ENCODE measurements at places on chromosomes 13 and 19. TPM values are rescaled to one million over a fixed set of nuclear protein-coding genes. Genes with fewer than 3 reads are reported as not detected.
A peak's percentile ranks its signal among the peaks of the same experiment; 100 is the strongest.

GRCh38 chr19:5857203-5858081 is 6.2 kb upstream of the FUT3 start:
- no peak for DNase-seq

DNA sequence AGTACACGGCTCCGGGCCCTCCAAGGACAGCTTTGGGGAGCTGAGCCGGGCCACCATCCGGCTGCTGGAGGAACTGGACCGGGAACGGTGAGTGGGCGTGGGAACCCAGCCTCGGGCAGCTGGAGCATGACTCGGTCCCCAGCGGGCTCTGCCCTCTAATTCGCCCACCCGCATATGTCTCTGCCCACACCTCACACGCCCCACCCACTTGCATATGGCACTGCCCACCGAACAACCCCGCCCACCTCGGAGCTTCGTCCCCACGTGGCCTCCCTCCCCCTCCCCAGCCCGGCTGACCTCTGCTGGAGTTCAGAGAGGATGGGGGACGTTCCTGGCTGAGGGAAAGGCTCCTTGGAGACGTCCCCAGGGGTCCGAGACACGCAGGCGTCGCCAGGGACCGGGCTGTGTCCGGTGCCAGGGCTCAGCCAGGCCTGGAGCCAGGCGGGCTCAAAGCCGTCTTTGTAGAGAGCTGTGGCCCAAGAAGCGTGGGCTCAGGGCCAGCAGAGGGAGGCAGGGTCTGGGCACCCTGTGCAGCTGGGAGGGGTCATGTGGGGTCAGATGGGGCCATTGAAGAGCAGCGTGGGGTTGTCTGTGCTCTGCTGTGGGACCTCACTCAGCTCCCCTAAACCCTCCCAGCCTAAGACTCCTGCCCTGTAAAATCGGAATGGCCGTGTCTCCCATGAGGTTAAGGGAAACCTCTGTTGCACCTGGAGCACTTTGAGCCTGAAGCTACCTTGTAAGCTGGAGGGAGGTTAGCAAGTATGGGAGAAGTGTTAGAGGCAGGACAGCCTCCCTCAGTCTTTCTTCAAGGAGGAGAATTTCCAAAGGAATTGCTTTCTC is 3.8 kb downstream of the APC2 start:
- DNase-seq = peak; percentile 84

GRCh38 chr13:66040506-66040905 is 1189.6 kb downstream of the PCDH9 start:
- DNase-seq = no peak

- peak; percentile 35 for DNase-seq
Observed at GRCh38 chr19:5136073-5136855, 167.4 kb downstream of the KDM4B start.

- no peak for DNase-seq
Observed at GRCh38 chr13:94678845-94679244, 33.5 kb downstream of the SOX21 start.

GRCh38 chr13:28671126-28671792 is 12.3 kb downstream of the POMP start:
- DNase-seq = no peak

CDX2 gene
- 0.06 TPM for total RNA-seq

DNA sequence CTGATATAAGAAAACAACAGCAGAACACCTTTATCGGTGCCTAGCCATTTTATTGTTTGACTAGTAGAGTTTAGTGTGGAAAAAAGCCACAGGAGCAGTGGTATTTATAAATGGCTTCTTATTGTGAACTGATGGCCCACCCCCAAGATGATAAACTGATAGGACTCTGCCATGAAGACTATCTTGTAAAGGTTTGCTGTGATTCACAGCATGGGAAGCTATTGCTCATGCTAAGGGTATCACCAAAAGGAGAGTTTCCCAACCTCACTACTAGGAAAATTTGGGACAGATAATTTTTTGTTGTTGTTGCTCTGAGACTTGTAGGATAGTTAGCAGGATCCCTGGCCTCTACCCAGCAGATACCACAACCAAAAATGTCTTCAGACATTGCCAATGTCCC is 12.0 kb upstream of the SLC7A1 start:
- no peak for DNase-seq

DNA sequence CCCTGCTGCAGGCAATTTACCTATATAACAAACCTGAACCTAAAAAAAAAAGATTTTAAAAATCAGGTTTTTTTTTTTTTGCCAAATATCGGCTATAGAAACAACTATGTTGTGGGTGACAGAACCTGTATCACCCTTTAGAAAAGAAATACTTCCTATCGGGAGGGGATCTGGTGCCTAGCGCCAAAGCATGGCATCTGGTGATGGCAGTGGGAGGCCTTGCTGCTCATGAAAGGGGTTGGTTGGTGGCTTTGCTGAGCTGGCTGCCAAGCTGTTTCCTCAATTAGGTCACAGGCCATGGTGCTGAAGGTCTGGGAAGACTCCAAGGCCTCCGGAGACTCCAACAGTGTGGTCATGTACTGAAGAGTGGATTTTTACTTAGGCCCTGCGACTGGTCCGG is 328.5 kb downstream of the KLF5 start:
- DNase-seq = no peak

DNA sequence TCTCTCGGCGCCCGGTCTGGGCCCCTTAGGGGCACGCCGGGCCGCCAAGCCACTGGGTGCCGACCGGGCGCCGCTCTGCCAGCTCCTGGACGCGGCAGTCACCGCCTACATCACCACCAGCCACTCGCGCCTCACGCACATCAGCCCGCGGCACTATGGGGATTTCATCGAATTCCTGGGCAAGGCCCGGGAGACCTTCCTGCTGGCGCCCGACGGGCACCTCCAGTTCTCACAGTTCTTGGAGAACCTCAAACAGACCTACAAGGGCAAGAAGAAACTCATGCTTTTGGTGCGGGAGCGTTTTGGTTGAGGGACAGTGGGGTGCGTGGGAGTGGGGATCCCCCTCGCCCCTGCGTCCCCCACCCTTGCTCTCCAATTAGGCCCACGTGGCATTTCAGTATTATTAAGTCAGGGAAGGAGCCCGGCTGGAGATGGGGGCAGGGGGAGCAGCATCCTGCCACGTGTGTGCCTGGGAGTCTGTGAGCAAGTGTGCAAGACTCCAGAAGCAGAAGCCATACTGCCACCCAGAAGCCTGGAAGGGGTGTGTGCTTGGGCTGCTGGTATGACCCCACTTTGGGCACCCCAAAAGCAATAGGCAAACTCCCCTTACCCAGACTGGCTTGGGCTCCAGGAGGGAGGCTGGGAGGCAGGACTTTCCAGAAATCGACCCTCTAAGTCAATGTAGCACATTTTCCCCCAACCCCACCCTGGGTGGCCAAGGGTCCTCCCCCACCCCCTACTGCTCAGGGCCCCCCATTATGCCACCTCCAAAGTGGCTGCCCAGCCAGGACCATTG is 35.7 kb downstream of the ZSWIM4 start:
- DNase-seq = no peak

GRCh38 chr19:1220477-1220930 is 14.9 kb downstream of the STK11 start:
- DNase-seq = no peak

ZNF549 gene
- total RNA-seq = 12.8 TPM

- no peak for DNase-seq
Observed at GRCh38 chr19:51372649-51373504, at the start of gene NKG7. Gene NKG7 (minus strand): TSS chr19:51372654. CDS start chr19:51372535, 119 bp downstream.

GRCh38 chr13:98795220-98795619 is 42.7 kb upstream of the SLC15A1 start:
- no peak for DNase-seq

SIGLEC14 gene
- total RNA-seq = 5.7 TPM

- no peak for DNase-seq
Observed at GRCh38 chr19:11446652-11447301, 11.3 kb downstream of the PRKCSH start.

DNA sequence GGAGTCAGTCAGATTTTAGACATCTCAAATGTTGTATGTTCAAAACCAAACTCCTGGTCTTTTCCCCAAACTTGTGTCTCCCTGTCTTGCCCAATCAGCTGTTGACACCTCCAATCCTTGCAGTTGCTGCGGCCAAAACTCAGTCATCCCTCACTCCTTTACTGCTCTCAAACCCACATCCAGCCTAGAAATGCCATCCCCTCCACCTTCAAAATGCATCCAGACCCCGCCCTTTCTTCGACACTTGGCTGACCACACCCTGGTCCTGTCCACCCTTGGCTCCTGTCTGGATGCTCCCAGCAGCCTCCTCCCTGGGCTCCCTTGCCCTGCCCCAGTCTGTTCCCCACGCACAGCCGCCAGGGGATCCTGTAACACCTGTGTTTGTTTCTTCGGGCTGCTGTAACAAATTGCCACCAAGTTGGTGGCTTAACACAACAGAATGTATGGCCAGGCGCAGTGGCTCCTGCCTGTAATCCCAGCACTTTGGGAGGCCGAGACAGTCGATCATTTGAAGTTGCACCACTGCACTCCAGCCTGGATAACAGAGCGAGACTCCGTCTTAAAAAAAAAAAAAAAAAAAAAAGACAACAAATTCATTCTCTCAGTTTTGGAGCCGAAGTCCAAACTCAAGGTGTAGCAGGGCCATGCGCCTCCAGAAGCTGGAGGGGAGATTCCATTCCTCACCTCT is 11.7 kb downstream of the PLD3 start:
- no peak for DNase-seq

GARIN5A gene
- 120 TPM for total RNA-seq

DNA sequence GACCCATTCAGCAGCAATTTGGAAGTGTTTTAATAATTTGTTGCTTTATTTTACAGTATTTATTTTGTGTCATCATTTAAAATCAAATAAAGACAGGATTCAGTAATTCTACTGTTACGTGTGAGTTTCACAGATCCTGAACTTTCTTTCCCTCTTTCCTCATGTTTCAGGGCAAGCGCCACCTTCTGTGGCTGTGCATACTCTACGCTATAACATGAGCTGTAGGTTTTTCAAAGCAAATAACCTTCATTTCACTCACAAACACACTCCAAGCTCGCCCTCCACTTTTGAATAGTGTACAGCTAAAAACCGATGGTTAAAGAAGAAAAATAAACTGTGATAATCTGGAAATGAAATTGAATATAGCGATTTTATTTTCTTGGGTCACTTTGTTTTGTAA is 753.3 kb downstream of the OLFM4 start:
- no peak for DNase-seq

All from testis (tissue), 5 donors.